Right forelimb (tissue), 1 donor: ENCODE measurements at places on chromosomes 7 and 10.

GRCh38 chr7:77354914-77355313 lies 61.2 kb downstream of the GSAP start:
- DNase-seq = no peak

- DNase-seq = no peak
These were observed 140.3 kb downstream of the GPR85 start for GRCh38 chr7:112946350-112946749.

DNA sequence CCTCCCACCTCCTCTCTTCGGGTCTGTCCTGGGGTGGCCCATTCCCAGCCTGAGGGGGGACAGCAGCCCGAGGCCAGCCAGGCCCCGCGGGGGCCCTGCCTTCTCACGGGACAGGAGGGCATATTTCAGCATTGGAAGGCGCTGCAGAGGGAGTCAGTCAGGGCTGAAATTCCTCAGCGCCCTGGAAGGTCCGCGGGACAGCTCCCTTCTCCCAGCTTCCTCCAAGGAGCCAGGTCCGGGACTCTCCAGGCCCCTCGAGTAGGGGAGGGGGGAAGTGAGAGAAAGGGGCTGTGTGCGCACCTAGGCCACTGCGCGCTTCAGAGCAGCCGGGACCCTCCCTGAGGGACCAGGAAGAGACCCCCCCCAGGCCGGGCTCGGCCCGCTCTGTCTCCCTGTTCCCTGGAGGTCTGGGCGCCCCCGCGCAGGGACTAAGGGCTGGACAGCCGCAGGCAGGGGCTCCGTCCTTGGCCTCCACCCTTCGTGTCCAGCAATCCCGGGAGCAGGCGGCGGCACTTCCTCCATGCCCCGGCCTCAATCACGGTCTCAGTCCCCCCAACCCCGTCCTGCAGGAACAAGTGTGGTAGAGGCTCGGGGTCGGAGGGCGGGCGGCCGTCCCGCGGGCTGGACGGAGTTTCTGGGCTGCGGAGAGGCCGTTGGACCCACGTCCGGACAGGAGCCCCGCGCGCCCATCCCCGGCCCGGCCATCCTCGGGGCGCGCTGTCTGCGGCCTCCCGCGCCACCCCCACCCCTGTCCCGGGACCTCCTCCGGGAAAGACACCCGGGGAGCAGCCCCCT lies 6.0 kb upstream of the ELFN1 start:
- peak; percentile 45 for DNase-seq

- no peak for DNase-seq
These were observed 2.3 kb downstream of the GLI3 start for GRCh38 chr7:42234736-42235135.

DNA sequence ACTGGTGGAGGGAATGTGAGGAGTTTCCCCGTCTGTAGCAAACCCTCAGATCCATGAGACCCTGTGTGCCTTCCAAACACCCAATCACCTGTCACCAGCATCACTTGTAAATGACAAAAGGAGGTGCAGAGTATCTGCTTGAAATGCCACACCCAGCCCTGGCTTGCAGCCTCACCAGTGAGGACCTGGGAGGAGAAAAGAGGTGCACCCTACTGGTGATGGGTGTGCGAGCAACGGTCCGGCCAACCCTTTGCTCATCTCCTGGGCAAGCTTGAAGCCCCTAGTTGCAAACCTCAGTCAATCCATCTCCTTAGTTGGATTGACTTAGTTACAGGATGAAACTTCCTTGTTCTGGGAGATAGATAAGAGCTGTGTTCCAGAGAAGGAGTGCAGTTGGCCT lies 62.4 kb upstream of the WAPL start:
- DNase-seq = no peak

DNA sequence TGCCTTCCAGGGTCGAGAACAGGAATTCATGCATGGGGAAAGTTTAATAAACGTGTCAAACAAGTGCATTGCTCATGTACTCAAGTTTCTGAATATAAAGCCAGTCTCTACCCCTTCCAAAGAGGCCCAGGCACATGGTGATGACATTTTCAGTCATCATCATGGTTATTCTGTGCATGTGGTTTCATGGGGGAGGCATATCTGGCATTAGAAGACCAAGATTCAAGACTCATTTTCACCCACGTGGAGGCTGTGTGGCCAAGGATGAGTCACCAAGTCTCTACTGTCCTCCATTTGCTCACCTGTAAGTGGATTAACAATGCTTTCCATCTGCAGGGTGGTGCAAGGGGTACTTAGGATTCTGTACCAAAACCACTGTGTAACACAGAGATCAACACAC lies 34.0 kb upstream of the CNPY1 start:
- DNase-seq = peak; percentile 29

DNA sequence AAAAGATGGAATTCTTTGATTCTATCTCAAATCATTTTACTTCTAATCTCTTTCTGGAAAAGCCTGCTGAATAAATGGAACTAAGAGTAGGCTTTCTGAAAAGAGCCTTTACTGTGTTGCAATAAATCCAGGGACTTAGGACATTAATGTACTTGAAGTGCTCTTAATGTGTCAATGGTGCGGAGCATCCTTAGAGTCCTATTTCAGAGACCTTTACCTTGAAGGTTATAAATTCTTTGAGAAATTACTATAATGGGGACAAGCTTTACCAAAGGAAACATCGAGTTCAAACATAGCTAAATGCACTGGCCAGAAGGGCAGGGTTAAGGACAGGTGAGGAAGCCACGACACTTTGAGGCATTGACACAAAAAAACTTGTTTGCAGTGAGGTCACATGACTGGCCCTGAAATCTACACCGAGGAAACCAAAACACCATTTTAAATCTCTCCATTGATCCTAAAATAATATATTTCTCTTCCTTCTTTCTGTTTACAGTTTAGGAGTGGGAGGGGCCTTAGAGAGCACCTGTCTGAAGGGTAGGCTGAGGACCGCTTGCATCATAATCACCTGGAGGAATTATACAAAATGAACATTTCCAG lies 48.1 kb upstream of the EXOC6 start:
- no peak for DNase-seq

GRCh38 chr10:11183015-11183414 lies 165.3 kb downstream of the CELF2 start:
- DNase-seq = no peak

DNA sequence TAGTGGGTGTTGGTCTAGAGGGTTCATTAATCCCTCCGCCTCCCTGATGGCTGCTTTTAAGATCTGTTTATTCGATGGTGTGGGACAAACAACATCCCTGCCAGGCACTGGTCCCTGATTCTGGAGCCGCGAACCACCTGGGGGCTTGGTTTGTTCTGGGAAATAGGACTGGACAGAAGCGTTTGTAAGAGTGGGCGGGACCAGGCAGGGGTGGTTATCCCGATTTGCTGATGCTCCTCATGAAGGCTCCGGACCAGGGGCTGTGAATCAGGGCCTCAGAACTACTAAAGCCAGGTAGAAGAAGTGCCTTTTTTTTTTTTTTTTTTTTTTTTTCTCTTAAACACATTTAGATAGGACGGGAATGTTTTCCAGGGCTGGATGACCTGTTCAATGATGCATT lies 273.4 kb downstream of the WDR37 start:
- no peak for DNase-seq

DNA sequence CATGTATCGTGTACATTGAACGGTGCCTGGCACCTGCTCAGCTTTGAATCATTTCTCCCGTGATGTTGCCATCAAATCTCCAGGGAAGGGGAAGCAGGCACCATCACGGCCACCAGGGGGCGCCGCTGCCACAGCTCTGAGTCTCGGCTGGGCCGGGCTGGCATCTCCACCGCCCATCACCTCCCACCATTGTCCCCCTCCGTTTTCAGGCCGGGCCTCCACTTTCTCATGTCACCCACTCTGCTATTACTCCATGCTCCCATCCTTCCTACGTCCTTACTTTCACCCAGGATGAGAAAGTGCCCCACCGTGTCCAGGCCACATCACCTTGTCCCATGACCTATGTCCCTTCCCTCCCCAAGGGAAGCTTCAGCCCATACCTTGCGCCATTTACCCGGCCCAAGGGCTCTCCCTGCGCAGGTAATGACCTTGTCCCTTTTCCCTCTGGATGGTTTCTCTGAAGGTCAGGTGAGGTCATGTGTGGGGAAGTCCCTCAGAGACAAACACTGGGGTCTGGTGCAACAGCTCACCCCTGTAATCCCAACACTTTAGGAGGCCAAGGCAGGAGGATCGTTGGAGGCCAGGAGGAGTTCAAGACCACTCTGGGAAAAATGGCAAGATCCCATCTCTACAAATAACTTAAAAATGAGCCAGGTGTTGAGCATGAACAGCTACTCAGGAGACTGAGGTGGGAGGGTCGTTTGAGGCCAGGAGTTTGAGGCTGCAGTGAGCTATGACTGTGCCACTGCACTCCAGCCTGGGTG lies 31.8 kb upstream of the OCM2 start:
- DNase-seq = peak; percentile 70

GRCh38 chr7:7156663-7157062 lies 25.7 kb upstream of the C1GALT1 start:
- DNase-seq = no peak

GRCh38 chr7:141441837-141442627 lies 109.2 kb upstream of the AGK start:
- no peak for DNase-seq

- no peak for DNase-seq
These were observed 78.8 kb downstream of the WDFY4 start for GRCh38 chr10:48763403-48763965.

- no peak for DNase-seq
These were observed 285.9 kb upstream of the FZD8 start for GRCh38 chr10:35927990-35928488.

- no peak for DNase-seq
These were observed 121.6 kb upstream of the SDK1 start for GRCh38 chr7:3179456-3179855.
